Muscle of leg (tissue), 16 donors: ENCODE measurements at places on chromosomes 4 and X.

GRCh38 chr4:54937501-54937900 is 187.9 kb downstream of the KDR start:
- DNase-seq: peak; percentile 12

- DNase-seq: no peak
Measured at GRCh38 chr4:2696423-2696822, 59.7 kb downstream of the TNIP2 start.

DNA sequence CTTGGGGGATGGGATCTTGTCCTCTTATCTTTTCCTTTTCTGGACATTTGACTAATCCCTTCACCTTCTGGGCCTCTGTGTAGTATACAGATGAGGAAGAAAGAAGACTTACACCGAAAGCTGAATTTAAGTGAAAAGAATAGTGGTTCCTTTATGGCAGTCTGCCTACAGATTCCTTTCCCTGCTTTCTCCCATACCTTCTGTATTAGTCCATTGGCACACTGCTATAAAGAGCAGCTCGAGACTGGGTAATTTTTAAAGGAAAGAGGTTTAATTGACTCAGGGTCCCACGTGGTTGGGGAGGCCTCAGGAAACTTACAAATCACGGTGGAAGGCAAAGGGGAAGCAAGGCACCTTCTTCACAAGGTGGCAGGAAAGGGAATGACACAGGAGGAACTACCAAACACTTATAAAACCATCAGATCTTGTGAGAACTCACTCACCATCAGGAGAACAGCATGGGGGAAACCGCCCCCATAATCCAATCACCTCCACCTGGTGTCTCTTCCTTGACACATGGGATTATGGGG is 34.0 kb upstream of the CD38 start:
- DNase-seq: no peak

DNA sequence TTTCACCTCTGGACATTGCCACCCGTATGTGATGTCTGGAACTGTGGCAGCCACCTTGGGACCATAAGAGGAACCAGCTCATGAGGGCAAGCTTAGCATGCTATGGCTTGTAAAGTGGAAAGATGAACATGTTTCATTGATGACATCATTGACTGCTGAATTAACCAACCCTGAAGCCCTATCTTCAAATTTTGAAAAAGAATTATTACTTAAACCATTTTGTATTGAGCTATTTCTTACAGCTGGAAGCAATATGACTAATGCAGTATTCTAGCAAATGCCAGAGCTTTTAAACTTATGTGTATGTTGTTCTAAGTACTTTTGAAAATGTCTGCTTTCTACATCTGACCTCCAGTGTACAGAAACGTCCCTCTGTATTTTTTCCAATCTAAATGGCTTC is 18.1 kb downstream of the GUCY2F start:
- no peak for DNase-seq

- DNase-seq: no peak
Measured at GRCh38 chr4:107423677-107424405, 296.2 kb downstream of the PAPSS1 start.

GRCh38 chr4:141595531-141595930 is 40.9 kb upstream of the IL15 start:
- DNase-seq: no peak

DNA sequence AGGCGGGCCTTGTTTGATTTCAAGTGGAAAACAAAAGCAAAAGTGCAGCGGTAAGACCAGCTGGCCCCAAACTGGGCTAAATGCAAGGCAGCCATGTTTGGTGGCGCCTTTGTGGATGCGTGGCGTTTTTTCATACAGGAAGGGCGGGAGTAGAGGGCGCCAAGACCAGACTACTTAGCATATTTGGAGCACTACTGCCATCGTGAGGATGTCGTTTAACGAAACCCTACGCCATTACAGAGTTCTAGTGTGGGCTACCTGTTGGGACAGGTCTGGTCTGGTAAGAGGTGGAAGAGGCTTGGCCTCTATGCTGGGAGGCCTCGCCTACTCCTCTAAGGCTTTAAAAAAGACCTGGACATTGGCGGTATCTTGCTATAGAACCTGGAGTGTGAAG is 230.7 kb upstream of the STK26 start:
- DNase-seq: peak; percentile 98

DNA sequence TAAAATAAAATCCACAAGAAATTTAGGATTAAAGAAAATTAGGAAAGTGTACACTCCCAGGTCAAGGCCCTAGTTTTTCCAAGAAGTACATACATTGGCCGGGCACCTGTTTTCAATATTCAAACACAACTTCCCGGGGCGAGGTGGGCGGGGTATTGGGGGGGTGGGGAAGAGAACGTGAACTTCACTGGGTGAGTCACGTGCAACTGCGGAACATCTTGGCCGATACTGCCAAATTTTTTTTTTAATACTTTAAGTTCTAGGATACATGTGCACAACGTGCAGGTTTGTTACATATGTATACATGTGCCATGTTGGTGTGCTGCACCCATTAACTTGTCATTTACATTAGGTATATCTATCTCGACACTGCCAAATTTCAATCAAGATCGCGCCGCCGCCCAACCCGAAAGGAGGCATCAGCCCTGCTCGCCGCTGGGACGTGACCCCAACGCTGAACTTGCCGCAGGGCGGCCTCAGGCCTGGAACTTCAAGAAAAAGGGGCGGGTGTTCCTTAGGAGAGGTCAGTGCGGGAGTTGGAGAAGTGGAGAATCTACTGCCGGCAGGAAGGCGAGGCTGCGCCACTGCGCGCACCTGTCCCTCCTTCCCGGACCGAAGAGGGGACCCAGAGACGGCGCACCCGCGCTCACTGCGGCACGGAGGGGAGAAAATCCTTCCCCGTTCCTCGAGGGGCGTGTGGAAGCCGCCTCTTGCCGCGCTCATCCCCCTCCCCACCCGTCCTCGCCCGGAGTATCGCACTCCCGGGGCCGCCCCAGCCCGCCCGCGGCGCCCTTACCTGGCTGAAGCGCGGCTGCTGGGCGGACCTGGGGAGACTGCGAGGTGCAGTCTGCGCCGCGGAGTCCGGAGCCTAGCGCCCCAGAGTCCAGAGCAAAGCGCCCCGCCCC is at the start of gene TEC:
Gene TEC, minus strand, starts transcription at position 883 of the 905 bp plus-strand sequence. CDS start 41,224 bp downstream, outside the sequence.
- DNase-seq: peak; percentile 30

DNA sequence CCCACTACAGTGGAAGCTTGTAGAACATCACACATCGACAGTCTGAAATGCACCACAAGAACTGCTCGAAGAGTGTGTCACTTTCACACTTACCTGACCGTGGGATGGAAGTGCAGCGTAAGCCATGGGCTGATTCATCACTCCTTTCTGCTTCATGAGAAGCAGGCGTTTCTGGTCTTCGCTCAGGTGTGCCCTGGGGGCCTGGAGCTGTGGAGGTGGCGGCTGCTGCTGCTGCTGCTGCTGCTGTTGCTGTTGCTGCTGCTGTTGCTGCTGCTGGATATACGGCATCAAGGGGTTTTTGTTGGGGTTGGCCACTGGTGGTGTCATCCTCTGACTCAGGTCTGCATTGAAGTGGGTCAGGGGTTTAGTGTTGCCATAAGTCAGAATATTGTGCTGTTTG is 223.6 kb downstream of the MGST2 start:
- no peak for DNase-seq

DNA sequence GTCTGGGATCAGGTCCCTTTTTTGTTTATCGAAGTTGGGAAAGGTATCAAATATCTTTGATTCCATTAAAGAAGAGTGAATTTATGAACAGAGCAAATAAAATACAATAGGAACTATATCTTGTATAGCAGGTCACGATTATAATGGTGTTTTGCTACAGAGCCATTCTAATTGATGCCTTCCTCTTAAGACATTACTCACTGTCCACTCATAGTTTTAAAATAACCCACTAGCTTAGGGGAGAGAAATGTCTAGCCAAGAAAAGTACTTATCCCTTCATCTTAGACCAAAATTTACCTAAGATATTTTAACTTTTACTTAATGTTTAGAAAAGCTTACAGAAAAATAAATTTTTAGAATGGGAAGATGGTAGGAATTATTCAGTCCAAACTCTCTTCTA is 112.0 kb upstream of the PABPC4L start:
- DNase-seq: no peak
